ENCODE measurements at places on chromosomes 4 and X.

GRCh38 chr4:94439606-94440005 lies 12.1 kb upstream of the PDLIM5 start:
- DNase-seq = no peak

DNA sequence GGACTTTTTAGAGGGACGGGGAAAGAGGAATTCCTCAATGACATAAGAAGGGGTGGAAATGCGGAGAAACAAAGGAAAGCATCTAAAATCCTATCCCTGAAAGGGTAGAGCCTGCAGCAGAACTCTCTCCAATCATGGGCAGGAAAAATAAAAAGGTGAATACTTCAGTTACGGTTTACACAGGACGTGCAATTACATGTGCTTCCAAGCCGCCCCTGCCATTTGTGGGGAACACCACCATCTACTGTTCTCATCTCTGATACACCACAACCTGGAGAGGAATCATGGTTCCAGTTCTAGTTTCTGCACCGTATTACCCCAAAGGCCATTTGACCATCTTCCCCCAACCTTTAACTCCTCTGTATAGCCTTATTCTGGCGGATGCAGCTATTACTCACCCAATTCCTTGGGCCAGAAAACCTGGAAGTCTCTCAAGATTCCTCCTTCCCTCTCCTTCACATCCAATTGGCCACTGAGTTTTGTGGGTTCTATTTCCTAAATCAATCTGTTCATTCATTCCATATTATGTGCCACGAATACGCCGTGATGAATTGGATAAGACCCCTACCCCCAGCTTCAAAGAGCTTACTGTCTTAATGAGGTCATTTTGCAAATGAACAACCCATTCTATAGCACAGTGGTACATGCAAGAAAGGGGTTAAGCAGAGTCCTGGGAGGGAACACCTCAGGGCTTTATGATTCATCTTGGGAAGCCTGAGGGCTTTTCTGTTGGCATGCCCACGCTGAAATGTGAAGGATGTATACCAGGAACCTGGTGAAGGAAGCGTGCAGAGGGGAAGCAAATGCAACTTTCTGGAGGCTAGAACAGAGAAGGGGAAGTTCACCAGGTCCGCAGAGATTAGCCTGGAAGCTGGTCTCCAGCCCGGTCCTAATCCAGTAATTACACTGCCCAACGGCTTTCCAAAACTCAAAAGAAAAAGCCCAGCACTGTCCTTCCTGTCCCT lies 1.4 kb upstream of the MSL3 start:
- DNase-seq = no peak

- DNase-seq = peak; percentile 57
Observed at GRCh38 chrX:148501386-148502066, 1.1 kb downstream of the AFF2 start.

DNA sequence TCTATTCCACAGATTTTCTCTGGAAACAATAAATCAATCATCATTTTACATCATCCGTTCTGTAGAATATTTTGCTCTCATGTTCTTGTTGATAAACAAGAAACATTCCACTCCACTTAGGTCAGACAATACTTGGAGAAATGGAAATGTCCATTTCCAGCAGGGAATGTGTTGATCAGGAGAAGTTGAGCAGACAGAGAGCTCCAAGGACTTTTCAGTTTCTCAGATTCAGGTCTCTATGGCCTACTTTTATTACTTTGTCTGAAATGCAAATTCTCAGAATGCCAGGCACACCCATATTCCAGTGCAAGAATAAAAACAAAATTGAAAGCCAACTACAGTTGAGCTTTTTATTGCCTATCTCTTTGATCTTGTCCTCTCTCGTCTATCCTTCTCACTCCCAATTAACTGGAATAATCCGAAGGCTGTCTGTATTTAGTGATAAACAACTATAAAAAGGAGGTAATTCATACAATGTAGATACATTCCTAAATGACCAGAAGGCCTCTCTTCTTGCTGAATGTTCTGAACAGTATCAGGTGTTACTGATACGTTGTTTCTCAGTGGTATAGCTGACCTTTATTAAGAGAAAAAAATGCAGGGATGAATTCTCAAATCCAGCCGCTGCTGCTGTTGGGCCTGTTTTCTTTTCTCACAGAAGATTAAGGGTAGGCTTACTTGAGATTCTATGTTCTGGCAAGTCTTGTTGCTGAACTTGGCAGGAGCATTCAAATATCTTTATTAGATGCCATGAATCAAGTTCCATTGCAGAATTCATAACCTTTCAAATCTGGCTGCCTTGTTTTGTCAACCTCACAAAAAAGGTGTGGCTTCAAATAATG lies 72.1 kb downstream of the HPGD start:
- DNase-seq = no peak

DNA sequence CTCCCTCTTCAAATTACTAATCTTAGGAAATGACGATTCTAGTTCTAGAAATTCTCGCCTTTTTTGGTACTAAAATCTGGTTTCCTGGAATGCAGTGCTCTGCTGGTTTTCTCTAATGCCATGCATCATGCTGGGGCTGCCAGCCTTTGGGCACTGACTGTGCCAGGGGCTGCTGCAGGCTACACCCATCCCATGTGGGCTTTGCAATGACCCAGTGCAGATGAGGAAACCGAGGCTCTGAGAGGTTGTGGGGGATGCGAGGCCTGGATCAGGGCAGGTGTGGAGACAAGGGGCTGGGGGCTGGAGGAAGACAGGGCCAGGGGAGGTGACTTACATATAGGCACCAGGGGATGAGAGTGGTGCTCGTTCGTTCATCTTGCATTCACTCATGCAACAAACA lies 95.3 kb downstream of the HMX1 start:
- DNase-seq = no peak

DNA sequence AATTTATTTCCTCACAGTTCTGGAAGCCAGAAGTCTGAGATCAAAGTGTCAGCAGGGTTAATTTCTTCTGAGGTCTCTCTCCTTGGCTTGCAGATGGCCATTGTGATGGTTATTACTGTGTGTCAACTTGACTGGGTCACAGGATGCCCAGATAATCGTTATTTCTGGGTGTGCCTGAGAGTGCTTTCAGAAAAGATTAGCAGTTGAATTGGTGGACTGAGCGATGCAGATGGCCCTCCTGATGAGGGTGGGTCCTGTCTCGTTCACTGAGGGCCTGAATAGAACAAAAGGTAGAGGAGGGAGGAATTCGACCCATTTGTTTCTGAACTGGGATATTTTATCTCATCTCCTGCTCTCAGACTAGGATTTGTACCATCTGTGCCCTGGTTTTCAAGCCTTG lies 15.7 kb downstream of the SMIM43 start:
- no peak for DNase-seq

DNA sequence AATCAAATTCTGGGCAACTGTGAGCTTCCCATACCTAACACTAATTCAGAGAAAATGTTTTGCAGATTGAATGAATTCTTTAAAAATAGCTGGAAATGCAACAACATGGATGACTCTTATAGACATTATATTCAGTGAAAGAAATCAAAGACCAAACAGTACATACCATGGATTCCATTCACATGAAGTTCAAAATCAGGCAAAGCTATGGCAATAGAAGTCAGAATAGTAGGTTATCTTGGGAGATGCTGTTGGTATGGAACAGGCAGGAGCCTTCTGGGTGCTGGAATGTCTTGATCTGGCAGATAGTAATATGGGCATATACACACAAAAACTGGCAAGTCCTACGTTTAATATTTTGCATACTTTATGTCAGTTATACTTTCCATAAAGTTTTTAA lies 25.5 kb upstream of the CBLL2 start:
- DNase-seq = no peak

- no peak for DNase-seq
Observed at GRCh38 chr4:42278709-42279324, 118.5 kb upstream of the SHISA3 start.

- DNase-seq = no peak
Observed at GRCh38 chr4:74111990-74112389, 13.0 kb upstream of the CXCL2 start.

DNA sequence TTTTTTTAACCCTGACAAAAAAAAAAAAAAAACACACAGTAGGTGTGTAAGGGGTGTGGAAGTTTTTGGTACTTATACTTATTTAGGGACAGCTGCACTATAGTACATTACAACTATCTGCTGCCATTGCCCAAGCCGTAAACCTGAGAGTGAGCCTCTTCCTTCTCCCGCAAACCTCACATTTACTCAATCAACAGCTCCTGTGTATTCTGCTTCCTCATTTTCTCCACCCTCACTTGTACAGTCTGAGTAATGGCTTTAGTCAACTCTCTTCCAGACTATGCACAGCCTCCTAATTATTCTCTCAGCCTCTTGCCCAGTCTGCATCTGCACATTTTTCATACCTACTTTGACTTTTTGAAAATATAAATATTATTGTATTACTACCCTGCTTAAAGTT lies 362.0 kb downstream of the ADAM29 start:
- DNase-seq = no peak

- DNase-seq = no peak
Observed at GRCh38 chr4:4558881-4559280, 17.0 kb upstream of the STX18 start.

- DNase-seq = no peak
Observed at GRCh38 chr4:184428787-184429186, 45.6 kb downstream of the IRF2 start.

DNA sequence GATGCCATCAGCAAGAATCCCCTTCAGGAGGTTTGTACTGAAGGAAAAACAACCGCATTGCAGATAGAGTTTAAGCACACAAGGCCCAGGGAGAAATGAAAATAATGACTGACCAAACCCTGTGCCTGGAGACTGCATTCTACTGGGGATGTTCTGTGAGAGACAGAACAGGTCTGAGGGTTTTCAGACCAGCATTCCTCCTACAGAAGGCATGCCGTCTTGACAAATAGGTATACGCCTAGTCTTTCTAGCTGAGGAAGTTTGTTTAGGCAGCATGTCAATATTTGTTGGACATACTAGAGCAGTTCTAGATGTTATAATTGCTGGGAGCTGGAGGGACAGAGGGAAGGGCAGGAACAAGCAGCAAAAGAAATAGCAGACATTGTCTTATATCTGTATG lies 68.4 kb upstream of the SCOC start:
- DNase-seq = no peak

DNA sequence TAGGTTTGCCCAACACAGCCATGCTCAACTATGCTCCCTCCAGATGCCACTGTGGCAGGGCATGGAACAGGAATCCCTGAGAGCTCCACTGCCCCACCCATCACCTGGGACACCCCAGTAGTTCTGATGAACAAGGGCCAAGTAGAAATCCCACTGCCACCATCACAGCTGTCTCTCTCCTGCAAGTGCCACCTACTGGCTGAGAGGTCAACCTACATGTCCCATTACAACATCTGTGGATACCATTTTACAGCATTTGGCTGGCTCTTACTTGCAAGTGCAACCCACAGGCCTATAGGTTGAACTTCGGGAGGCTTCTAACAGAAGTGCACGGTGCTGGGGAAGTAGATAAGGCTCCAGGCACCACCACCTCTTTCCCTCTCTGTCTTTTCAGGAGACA lies 142.5 kb downstream of the CXXC4 start:
- DNase-seq = no peak

- no peak for DNase-seq
Observed at GRCh38 chr4:128670513-128670912, 139.0 kb upstream of the JADE1 start.

GRCh38 chrX:118049713-118050112 lies 66.9 kb downstream of the KLHL13 start:
- DNase-seq = no peak

- no peak for DNase-seq
Observed at GRCh38 chr4:152500800-152501434, 35.0 kb downstream of the FBXW7 start.

- DNase-seq = no peak
Observed at GRCh38 chrX:1853916-1854315, 239.1 kb downstream of the ASMT start.

- no peak for DNase-seq
Observed at GRCh38 chrX:53303195-53303594, 21.8 kb upstream of the IQSEC2 start.

DNA sequence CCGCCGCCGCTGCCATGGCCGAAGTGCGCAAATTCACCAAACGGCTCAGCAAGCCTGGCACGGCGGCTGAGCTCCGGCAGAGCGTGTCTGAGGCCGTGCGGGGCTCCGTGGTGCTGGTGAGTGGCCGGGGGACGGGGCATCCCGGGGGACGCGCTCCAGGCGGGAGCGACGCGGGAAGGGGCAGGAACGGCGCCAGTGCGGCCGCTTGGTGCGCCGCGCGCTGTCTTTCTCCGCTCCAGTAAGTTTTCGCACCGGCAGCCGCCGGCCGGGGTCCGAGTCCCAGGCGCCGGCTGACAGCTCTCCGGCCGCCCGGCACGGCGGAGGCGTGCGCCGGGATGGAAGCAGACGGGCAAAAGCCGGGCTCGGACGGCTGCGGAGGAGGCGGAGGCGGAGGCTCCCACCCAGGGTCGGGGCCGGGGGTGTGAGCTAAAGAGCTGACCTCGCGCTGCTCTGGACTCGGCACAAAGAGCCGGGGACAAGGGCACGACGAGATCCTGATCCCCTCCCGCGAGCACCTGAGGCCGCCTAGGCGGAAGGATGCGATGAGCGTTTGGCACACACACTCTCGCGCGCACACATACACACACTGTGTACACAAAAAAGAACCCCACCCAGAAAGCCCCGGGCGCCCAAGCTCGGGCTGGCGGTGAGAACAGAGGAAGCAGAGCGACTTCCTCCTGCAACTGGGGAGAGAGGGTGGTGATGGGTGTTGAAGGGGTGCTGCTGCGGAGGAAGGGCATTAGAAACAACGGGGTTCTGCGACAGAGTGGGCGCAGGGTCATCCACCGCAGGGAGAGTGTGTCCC lies 545 bp downstream of the DOCK11 start:
- peak; percentile 79 for DNase-seq

GRCh38 chr4:1244978-1245471 lies 3.9 kb downstream of the CTBP1 start:
- no peak for DNase-seq

- no peak for DNase-seq
Observed at GRCh38 chr4:94285666-94286065, 57.0 kb downstream of the HPGDS start.

DNA sequence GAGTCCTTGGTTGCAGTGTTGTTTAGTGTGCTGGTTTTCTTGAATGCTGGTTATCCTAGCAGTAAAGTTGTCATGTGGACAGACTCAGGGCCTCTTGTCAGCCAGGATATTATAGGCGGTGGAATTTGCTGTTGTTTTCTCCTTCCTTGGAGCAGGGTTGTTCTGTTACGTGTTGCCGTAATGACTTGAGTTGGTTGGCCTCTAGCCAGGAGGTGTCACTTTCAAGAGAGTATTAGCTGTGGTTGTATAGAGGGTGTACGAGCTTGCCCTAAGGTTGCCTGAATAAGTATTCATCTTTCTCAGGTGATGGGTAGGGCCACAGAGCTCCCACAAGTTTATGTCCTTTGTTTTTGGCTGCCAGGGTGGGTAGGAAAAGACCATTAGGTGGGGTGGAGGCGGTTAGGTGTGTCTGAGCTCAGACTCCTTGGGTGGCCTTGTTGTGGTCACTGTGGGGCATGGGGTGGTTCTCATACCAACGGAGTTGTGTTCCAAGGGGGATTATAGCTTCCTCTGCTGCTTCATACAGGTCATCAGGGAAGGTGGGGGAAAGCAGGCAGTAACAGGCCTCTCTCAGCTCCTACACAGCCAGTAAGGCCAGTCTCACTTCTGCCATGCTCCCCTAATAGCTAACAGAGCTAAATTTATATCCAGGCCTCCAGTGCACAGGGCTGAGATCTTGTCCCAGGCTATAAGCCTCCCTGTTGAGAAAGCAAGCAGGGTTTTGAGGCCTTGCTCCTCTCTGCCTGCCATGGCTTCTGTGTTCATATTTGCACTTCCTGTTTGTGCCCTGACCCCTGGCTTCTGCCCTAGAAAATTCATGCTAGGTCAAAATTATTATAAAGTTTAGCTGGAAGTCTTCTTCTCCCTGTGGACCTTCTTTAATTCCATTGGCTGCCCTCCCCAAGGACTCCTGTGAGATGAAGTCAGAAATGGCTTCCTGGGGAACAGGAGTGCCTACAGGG lies 594.7 kb downstream of the RAPGEF2 start:
- DNase-seq = no peak

- no peak for DNase-seq
Observed at GRCh38 chr4:89939994-89940393, 45.3 kb downstream of the MMRN1 start.

Measured in activated CD8-positive, alpha-beta memory T cell treated with anti-CD3 and anti-CD28 coated beads, Interleukin-2, amount 50 U/mL, for 48 hours (primary cell).